Cortex of kidney (tissue), 1 donor: ENCODE measurements at places on chromosomes 3 and 15.

DNA sequence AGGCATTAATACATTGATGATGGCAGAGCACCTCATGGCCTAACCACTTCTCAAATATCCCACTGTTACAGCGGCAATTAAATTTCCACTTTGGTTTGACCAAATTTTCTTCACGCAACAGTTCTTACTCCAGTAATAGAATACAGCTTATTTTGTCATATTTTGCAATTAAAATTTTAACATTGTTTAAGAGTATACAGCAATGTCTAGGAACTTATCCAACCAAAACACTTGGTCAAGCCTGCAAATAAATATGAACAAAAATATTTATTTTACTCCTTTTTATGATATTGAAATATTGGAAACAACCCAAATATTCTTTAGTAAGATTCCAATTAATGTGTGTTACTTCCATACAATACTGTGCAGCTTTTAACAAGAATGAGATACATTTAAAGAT, 45.3 kb upstream of the C3orf80 start:
- no peak for DNase-seq

DNA sequence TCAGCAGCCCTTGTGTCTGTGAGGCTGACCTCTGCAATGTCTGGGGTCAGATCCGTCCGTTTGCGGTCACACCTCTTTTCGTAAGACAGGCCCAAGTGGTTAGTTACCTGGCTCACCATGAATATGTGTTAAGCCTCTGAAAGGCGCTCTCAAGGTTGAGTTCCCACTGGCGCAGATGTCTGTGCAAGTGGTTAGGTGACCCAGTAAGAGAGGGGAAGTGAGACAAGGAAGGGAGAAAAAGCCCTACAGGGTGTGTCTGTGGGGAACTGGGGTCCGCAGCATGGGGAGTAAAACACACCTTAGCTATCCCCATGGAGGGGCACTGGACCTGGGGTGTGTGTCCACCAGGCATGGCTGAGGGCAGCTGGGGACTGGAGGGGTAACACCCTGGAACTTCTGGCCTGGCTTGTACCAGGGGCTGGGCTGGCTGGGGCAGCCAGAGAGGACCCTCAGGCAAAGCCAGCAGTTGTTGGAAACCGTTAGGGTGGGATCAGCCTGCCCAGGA, 391.6 kb upstream of the PROK2 start:
- DNase-seq = no peak

GRCh38 chr3:24128199-24129005, 183.3 kb downstream of the NR1D2 start:
- DNase-seq = no peak

DNA sequence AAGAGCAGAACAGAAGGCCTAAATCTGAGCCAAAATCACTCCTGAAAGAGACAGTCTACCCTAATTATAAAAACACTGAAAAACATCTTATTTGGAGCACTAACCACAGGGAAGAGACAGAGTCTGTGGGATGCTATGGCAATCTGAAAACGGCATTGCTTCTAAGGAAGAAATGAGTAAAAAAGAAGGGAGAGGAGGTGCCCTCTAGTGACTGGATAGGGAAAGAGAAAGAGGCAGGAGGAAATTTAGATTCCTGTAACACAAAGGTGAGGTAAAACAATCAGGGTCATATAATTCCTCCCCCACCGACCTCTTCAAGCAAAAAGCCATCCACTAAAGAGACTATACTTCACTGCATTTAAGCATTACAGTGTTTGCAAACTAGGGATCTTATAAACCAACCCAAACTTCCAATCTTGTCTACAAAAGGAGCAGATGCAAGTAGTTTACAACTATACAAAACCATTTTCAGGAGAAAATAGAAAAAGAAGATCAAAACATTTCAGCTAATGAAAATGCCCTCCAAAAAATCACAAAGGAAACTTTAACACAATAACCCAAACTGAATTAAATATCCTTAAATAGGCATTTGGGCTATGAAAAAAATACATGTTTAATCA, 32.6 kb downstream of the HACD2 start:
- DNase-seq = no peak

DNA sequence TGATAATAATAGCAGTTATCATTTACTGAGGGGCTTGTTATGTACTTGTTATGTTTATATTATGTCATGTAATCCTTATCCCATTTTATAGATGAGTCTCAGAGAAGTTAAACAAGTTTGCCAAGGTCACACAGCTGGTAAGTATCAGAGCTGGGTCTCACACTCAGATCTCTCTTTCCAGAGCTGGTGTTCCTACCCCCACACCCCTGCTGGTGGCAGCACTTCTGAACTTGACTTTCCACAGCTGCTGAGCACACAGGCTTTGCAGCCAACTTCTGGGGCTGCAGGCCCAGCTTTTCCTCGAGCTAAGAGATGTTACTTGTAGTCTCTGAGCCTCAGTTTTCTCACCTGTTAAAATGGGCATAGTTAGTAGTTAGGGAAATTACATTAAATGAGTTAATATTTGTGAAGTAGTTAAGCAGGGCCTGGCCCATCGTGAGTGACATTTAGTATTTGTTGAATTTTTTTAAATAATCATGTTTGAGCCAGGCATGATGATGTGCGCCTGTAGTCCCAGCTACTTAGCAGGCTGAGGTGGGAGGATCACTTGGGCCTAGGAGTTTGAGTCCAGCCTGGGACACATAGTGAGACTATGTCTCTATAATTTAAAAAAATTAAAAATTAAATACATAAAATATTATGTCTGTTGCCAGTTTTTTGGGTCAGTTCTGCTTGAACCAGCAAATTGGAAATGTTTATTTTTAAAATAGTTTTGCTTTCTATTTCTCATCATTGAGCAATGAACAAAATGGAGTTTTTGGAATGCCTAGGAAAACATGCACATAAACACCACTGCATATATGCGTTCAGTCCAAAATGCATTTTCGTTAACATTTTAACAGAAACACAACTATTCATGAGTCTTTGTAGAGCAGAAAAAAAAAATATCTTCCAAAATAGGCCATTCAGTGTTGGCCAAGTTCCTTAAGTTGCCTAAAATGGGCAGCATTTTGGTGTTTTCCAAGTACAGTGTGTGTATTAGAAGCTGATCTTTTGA, 87.3 kb downstream of the SMAD6 start:
- no peak for DNase-seq

DNA sequence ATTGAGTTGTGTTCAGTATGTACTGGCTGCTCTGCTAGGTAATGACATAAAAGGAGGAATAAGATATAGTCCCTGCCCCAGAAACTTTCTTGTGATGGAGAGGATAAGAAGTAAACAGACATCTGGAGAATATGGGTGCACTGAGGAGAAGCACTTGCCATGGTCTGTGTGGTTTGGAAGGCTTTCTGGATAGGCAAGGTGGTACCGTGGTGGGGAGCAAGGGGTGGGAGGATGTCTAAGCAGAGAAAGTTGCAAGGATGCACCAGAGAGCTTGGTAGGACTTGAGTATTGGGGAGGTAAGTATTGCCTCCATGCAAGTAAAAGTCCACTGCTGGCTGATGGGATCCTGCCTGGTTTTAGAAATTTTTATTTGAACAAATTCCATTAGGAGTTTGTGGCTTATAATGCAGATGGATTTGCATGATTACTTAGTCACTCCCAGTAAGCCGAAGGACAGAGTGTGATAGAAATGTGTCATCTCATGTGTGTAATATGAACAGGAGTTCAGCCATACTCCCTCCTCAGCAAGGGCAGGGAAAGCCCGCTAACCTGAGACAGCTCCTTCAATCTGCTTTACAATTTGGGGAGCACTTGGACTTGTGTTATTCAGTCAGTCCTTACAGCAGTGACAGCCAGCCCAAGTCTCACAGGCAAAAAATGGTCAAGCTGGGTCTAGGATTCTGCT, 53.6 kb downstream of the CLSTN2 start:
- DNase-seq = no peak

- DNase-seq = no peak
Observed at GRCh38 chr3:49566312-49566711, 12.0 kb downstream of the BSN start.

GRCh38 chr15:41238100-41238499, 7.0 kb downstream of the CHP1 start:
- no peak for DNase-seq

DNA sequence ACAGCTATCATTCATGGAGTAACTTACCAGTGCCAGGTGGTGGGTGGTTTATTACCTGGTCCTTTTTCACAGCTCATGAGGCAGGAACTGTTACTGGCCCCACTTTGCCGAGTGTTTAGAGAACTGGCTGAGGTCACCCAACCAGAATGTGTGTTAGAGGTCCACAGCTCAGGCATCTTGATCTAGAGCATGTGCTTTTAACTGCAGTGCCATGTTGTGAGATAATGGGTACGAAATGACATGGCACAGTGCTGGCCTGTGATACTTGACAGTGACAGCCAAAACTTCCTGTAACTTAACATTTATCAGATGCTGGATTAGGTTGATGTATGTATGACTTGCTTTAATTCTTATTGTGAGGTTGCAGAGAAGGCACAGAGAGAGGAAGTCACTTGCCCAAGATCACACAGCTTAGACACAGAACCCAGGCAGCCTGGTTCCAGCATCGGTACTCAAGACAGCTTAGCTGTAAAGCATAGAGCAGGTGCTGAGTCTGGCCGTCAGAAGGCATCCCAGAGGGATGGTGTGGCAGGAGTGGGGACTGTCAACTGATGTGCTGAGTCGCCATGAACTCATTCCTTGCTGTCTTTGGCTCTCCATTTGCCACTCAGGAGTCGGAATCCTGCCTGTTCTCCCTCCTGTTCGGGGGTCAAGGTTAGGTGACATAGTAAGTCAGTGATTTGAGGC, 9.6 kb downstream of the MCM2 start:
- no peak for DNase-seq

DNA sequence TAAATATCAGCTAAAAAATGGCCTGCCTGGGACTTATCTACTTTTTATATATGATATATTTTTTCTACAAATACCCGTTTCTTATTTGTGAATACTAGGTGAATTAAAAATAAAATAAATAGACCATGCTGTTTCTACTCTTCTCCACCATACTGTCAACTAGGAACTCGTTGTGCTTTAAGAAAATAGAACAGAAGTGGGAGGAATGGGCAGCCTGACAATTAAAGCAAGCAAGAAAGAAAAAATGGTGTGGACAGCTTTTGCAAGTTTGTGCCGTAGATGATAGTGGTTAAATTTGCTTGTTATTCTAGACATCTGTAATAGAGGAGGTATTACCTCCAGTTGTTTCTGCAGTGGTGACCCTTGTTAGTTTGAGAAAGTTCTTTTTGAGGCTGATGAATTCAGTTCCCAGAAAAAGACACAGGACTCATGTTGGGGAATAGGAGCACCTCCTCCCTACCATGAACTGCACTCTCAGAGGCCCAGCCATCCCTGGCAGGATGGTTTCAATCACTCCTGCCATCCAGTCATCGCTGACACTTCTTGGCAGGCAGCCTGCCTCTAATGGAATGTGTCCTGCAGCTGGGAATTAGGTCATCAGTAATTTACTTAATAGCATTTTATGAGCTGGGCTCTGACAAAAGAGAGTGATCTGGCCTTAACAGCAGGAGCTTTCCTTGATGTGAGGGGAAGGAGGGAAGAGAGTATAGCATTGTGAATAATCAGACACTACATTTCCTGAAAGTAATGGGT, 105.0 kb upstream of the GAP43 start:
- no peak for DNase-seq

- no peak for DNase-seq
Observed at GRCh38 chr3:106587551-106587950, 718.7 kb upstream of the CBLB start.

DNA sequence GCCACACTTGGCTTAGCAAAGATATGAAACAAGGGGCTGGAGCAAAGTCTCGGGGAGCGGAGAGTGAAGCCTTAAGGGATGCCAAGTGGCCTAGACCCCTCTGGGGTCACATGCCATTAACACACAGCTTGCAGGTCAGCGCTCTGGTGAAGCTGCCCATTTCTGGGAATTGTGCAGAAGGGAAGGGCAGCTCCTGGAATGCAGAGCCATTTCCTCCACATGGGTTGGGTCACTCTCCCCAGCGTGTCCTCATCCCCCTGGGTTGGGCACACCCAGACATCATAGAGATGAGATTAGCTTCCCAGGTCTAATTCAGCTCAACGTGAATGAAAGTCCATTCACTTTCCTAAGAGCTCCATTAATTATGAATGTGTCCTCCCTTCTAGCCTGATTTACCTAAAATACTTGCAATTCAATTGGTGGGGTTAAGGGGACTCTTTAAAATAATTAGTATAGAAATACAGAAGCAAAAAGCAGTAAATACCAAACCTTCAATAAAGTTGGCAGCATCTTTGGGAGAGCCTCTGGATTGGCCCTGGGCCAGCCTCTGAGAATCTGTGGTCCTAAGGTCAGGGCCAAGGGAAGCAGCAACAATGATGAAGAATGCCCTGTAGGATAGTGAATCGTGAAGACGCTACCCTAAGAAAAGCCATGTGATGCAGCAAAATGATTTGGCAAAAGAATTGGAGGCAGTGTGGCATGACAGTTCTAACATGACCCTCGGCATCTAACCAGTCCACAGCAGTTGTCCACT, 17.8 kb downstream of the MRAS start:
- DNase-seq = no peak

GRCh38 chr3:37630441-37630840, 231.2 kb upstream of the CTDSPL start:
- no peak for DNase-seq

GRCh38 chr3:185797108-185797881, 27.5 kb downstream of the IGF2BP2 start:
- no peak for DNase-seq

DNA sequence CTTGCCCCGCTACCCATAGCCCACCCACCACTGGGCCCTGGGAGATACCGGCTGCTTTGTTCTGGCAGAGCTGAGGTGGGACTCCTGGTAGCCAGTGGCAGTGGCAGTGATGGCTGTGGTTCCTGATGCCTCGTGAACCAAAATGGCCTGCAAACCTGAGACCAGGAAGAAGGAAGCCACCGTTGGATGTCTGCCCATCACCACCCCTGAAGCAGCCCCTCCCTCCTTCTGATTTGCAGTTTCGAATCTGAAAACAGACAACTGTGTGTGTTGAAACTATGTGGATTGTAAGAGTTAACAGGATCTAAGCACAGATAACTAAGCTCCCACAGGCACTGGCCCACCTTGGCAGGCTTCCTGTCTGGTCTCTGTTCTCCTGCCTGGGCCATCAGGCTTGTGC, 66.6 kb downstream of the NUP210 start:
- DNase-seq = no peak

GRCh38 chr3:12451481-12451880, 32.8 kb upstream of the TSEN2 start:
- DNase-seq = no peak

DNA sequence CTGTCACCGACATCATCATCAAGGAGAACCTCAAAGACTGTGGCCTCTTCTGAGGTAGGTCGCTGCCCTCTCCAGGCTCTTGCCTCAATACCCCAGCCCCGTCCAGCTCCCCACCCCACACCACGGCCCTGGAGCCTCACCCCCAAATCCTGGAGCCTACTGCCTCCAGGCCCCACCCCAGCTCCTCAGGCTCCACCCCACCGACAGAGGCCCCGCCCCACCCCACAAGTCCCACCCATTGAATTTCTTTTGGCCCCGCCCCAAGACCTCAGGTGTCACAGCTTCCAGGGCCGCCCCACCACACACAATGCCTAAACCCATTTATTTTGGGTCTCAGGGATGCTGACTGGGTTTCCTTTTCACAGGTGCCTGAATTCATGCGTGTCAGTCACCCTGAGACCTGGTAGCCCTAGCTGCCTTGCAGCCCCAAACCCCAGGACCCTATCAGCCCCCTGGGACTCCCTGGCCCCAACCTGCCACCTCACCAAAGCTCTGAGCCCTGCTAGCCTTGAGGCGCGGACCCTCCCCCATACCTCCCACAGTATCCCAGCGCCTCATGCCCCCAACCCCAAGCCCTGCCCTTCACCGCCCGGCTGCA, 3.6 kb downstream of the GNAT1 start:
- DNase-seq = no peak

- DNase-seq = no peak
Observed at GRCh38 chr3:181687731-181688130, 24.0 kb upstream of the SOX2 start.
